SK-N-SH treated with all-trans-retinoic acid at 6 μM for 48 hours (cell line): ENCODE measurements at places on chromosomes 1 and 21.
A peak's percentile ranks its signal among the peaks of the same experiment; 100 is the strongest.

DNA sequence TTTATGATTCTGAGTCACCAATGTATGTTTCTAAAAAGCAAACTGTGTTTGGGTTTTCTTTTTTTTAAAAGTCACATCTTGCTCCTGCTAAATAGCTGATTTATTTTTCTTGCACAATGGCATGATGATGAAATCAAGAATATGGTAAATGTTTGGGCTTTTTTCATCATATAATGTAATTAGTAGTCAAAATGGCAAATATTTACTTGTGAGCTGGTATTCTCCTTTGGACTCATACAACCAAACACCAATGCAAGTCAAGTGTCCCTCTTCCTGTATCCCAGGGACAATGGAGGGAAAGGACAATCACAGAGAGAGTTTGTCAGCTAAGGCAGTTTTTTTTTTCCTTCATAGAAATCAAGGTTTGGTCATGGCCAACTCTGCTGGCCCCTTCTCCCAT is 94.6 kb upstream of the RALGPS2 start:
- no peak for ATAC-seq

GRCh38 chr1:185156288-185156853 is 382 bp downstream of the TRMT1L start:
- peak; percentile 60 for ATAC-seq

DNA sequence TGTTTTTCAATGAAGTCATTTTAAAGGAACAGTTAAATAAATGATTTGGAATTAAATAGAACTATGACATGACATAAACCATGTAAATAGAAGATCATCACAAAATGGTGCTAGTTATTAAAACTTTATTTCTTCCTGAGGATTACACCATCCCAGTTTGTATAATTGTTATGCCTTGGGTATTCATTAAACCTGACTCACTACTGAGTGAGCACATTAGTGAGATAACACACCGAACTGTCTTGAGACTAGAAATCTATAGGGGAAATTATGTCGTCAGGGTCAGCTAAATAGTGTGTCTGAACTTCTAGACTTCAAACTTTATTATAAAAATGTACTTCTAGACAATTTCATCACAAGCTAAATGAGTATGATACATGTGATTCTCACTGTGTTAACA is 189.4 kb downstream of the NCAM2 start:
- ATAC-seq, result no peak

- no peak for ATAC-seq
These were observed 56.9 kb upstream of the MAP1LC3C start for GRCh38 chr1:242055749-242056320.

DNA sequence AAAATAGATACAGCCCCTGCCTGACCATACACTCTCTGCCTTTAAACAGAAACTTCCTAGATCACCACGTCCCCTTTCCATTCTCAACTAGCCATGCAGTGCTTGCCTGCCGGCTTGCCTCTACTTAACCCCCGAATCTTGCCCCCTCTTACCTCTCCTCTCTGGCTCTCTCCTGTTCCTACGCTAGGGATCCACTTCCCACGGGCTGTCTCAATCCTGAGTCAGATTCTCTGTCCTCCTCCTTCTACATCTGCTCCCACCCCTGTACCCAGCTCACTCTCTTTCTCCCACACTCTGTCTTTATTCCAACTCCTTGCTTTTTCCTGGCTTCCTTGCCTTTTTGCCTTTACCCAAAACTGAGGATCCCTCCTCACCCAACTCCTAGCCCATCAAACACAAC is 29.3 kb downstream of the ATF3 start:
- ATAC-seq, result no peak

GRCh38 chr1:206575165-206575893 is 36.9 kb downstream of the EIF2D start:
- ATAC-seq, result peak; percentile 41

GRCh38 chr1:99146129-99146848 is 118.0 kb upstream of the PLPPR4 start:
- ATAC-seq, result no peak

GRCh38 chr1:33822396-33822795 is 41.5 kb upstream of the HMGB4 start:
- ATAC-seq, result no peak

DNA sequence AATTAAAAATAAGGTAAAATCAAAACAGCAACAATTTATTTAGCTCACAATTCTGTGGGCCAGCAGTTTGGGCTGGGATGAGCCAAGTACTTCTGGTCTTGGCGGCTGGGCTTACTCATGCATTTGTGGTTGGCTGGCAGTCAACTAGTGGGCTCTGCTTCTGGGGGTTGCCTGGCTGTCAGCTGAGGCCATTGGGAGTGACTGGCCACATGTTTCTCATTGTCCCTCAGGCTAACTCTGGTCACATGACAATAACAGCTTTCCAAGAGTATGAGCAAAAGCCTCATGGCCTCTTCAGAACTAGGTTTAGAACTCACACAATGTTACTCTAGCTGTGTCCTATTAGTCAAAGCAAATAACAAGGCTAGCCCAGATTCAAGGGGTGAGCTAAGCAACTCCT is 15.6 kb upstream of the CHIA start:
- peak; percentile 74 for ATAC-seq

DNA sequence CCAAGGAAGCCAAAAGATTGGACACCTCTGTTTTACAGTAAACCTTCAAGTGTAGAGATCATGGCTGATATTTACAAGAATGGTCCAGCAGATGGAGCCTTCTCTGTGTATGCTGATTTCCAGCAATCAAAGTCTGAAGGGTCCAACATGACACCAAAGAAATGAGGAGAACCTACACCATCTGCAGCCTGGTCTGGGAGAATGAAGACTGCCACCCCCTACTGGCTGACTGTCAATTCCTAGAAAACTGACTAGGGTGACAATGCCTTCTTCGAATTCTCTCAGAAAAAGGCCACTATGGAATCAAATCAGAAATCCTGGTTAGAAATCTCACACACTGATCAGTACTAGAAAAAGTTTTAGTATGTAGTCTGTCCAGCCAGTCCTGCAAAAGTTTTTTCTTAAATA is 83.3 kb downstream of the CDC42BPA start:
- ATAC-seq, result peak; percentile 97

- no peak for ATAC-seq
These were observed 101.2 kb downstream of the RERE start for GRCh38 chr1:8716238-8716637.

DNA sequence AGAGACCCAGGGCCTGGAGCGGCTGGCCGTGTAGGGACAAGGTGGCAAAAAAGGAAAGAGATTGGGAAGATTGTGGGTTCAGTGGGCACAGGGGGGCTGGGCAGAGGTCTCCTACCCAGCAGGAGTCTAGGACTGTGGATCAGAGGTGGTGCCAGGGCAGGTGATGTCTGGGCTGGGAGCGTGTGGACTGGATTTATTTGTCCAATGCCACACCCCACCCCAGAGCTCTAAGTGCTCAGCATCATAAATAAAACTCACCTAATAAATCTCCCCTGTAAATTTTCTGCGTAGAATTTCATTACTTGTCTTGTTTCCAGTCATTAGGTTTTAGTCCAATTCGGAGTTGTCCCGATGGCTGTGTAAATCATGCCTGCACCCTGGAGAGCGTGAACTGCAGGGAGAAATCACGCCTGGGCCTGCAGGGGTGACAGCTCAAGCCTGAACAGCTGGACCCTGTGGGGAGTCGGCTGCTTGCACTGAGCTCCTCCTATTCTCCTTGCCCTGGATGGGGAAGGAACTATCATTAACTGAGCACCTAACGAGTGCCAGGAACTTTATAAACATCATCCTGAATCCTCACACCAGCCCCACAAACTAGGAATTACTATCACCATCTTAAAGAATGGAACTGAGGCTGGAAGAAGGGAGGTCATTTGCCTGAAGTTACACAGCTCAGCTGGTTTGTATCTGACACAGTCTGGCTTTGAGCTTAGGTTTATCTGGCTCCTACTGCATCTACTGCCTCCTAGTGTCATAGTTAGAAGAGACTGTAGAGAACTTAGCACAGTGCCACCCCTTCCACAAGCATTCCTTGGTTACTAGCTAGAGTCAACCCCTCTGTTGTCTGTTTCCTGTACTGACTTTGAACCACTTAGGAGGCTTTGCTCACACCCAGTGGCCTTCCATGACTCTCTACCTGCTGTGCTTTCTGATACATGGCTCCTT is 25.0 kb upstream of the POU3F1 start:
- ATAC-seq, result peak; percentile 93

GRCh38 chr1:58204284-58204683 is 342.2 kb downstream of the OMA1 start:
- peak; percentile 55; the same call in 1 of the 3 replicates for ATAC-seq

GRCh38 chr21:38280867-38281266 is 24.1 kb downstream of the KCNJ15 start:
- ATAC-seq, result no peak

DNA sequence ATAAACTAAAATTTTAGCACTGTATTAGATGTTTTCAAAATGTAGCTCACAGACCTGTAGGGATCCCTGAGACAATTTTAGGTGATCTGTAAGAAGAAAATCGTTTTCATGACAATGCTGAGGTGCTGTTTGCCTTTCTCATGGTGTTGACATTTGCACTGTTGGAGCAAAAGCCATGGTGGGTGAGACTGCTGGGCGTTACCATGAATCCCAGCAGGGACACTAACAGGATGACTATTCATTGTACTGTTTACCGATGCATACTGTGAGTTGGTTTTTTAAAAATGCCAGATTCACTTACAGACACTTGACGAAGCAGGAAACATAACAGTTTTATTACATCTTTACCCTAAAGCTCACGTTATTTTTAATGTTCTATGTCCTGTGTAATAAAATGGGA is 468.5 kb downstream of the PCP4 start:
- ATAC-seq, result no peak
